ENCODE measurements at places on chromosomes 11 and 22. TPM values are rescaled to one million over a fixed set of nuclear protein-coding genes. Genes with fewer than 3 reads are reported as not detected.

The TMEM109 gene
- total RNA-seq = 45.4 TPM

The FOLR3 gene
- 0.52 TPM for total RNA-seq

The SERPIND1 gene
- not detected for total RNA-seq

The HEPN1 gene
- not detected for total RNA-seq

The BIRC3 gene
- total RNA-seq = 1.6 TPM

The CRYBB2 gene
- total RNA-seq = not detected

The KCNJ1 gene
- total RNA-seq = not detected

The OTOG gene
- total RNA-seq = under 0.01 TPM

The HSPB2 gene
- 16.7 TPM for total RNA-seq

The GRIK4 gene
- total RNA-seq = 0.52 TPM
